ENCODE measurements at places on chromosomes 16 and 17. TPM values are rescaled to one million over a fixed set of nuclear protein-coding genes. Genes with fewer than 3 reads are reported as not detected.

GRCh38 chr16:87057211-87057881 lies 259.8 kb downstream of the C16orf95 start:
- no peak for DNase-seq

DNA sequence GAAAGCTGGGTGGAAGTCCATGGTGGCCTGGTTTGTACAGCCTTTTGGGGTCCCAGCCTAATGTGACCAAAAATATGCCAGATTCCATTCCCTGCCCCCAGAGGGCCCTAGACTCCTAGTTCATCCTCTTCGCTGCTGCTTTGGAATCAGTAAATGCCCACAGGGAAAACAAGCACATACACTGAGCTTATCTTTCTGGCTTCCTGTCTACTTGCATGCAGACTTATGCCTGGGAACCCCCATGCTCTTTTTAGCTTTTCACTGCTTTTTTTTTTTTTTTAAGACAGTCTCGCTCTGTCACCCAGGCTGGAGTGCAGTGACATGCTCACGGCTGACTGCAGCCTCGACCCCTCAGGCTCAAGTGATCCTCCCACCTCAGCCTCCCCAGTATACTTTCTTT lies 6.2 kb upstream of the CD300LG start:
- DNase-seq, result no peak

- no peak for DNase-seq
Measured at GRCh38 chr16:51540259-51540658, 389.2 kb upstream of the SALL1 start.

DNA sequence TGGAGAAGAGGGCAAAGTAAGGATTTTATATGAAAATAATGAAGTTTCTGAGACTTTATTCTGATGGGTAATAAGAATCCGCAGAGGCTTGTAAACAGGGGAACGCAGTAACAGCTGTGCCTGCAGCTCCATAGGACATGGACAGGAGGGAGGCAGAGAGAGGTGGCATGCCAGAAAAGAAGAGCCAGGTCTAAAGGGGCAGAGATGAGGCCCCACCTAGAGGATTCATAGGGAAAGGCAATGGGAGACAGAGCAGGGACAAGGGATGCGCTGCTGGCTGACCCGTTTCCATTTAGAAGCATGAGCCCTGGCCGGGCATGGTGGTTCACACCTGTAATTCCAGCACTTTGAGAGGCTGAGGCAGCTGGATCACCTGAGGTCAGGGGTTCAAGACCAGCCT lies 340.3 kb upstream of the CDH5 start:
- no peak for DNase-seq

DNA sequence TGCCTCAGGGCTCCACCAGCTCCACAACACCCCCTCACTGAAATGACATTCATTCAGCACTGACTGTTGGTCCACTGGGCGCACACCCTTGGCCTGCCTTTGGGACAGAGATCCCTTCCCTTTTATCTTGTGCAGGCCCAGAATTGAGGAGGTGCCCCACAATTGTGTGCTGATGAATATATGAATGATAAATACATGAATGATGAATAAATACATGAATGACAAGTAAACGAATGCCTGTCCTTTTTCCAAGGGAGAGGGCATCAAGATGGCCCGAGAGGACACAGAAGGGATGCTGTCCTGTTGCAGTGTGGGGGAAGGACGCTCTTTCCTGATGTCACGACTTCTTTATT lies 5.7 kb downstream of the CCR7 start:
- DNase-seq, result no peak

The HOXB2 gene
- 19.1 TPM for total RNA-seq

The CCL13 gene
- total RNA-seq, result not detected

The G6PC1 gene
- not detected for total RNA-seq

All from CD4-positive, CD25-positive, alpha-beta regulatory T cell (primary cell).